ENCODE measurements at places on chromosomes 16 and 17.

DNA sequence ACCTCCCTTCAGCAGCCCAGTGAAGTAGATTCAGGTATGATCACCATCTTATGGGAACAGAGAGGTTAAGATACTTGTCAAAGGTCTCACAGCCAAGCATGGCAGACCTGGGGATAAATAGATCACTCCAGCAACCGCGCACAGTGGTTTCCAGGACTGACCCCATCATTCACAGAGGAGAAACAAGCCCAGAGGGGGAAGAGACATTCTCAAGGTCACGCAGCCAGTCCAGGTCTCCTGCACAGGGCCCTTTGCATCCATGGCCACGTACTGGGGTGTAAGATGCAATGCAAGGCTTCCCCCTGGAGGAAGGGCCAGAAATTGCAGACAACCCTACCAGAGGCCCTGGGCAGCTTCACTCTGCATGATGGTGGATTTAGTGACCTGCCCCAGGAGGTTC, 19.9 kb downstream of the TLE7 start:
- DNase-seq: peak; percentile 19

- no peak for DNase-seq
These were observed 24.2 kb upstream of the CPHXL start for GRCh38 chr16:75750528-75750927.

DNA sequence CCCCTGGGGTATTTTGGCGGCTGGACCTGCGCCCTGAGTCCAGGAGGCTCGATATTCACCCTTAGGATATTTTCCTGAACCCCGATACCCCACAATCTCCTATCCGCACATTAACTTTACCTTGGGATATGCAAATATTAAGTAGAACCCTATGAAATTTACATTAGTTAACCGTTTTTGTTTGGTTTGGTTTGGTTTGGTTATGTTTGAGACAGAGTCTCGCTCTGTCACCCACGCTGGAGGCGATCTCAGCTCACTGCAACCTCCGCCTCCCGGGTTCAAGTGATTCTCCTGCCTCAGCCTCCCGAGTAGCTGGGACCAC, 9.3 kb upstream of the NAGS start:
- no peak for DNase-seq

GRCh38 chr17:69523244-69523861, 108.9 kb downstream of the MAP2K6 start:
- no peak for DNase-seq

DNA sequence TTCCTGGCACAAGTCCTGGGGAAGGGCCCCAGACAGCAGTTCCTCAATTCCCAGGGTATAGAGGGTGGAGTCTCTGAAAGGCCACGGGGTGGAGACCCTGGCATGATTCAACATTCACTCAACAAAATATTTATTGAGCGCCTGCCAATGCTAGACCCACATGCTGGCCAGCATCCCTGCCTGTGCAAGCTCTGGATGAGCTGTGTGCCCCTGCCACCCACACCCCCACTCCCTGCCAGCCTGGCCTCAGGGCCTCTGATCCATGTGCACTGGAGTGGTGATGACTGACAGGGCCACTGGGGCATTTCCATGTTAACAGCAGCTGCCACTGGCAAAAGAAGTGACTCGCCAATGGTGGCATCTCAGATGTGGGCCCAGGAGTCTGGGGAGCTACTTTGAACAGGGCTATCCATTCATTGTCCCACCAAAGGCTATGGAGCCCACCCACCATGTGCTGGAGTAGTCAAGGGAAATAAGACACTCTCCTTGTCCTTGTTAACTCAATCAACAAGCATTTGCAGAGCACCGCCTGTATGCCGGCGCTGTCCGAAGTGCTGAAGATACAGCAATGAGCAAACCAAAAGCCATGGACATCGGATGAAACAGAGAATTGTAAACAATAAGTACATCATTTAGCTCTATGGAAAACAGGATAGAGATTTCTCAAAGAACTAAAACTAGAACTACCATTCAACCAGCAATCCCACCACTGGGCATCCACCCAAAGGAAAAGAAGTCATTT, 3.0 kb upstream of the PRSS22 start:
- DNase-seq: no peak

- DNase-seq: no peak
These were observed 18.9 kb downstream of the ARHGAP17 start for GRCh38 chr16:24996301-24996700.

DNA sequence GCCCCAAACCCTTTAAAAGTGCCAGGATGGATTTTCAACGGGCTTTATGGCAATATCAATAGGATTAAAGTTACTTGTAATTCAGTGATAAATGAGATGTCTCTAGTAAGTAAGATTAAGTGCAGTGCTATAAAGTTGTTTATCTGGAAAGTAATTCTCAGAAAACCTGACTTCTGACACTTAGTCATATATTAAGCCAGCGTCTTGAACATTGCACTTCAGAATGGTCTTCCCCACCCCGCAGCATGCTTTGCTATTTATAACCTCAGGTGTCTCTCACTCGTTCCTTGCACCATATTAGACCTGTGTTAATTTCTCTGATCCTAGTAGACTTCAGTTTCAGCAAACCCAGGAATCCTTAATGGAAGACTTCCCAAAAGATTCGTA, 2.1 kb upstream of the MAF start:
- DNase-seq: no peak

DNA sequence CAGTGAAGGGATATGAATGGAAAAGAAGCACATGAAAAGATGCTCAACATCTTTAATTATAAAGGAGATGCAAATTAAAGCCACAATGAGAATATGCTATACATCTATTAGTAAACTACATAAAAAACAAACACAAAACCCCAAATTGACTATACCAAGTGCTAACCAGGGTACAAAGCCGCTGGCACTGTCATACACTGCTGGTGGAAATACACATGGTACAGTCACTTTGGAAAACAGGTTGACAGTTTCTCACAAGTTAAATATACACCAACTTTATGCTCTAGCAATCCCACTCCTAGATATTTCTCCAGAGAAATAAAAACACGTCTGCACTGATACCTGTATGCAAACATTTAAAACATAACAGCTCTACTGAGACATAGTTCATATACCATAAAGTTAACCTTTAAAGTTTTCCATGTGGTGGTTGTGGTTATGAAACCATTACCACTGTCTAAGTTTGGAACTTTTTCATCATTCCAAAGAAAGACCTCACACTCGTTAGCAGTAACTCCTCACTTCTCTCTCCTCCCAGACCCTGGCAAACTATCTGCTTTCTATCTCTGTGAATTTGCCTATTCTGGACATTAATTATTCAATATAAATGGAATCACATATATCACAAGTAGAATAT, 42.7 kb downstream of the ADGRG5 start:
- no peak for DNase-seq

GRCh38 chr16:83996481-83997252, 28.6 kb downstream of the NECAB2 start:
- no peak for DNase-seq
